Activated T-cell treated with anti-CD3 and anti-CD28 coated beads for 1 hour (primary cell): ENCODE measurements at places on chromosomes 5 and 9.
A peak's percentile ranks its signal among the peaks of the same experiment; 100 is the strongest.

GRCh38 chr5:35999547-35999946, 8.4 kb upstream of the UGT3A1 start:
- DNase-seq = no peak

- DNase-seq = peak; percentile 51
These were observed 32.0 kb upstream of the ADAM19 start for GRCh38 chr5:157607371-157608161.

- no peak for DNase-seq
These were observed 8.1 kb upstream of the ROR2 start for GRCh38 chr9:91958174-91958573.

DNA sequence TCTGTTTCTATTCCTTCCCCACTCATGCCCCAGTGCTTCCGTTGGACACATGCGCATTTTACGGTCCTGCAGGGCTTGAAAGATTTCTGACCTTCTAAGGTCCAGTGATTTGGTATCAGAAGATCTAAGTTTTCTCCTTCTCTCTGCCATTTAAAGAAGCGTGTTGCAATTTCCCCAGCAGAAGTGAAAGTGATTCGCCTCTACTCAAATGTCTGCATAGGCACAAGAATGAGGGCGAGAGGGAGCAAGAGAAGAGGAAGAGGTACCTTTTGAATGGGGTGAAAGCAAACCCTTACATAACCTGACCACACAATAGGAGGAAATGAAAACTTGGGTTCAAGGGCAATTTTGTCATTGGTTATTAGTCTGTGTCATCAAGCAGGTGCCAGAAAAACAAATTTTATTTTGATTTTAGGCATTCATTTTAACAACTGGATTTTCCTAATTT, 31.7 kb upstream of the NR3C1 start:
- peak; percentile 5 for DNase-seq

DNA sequence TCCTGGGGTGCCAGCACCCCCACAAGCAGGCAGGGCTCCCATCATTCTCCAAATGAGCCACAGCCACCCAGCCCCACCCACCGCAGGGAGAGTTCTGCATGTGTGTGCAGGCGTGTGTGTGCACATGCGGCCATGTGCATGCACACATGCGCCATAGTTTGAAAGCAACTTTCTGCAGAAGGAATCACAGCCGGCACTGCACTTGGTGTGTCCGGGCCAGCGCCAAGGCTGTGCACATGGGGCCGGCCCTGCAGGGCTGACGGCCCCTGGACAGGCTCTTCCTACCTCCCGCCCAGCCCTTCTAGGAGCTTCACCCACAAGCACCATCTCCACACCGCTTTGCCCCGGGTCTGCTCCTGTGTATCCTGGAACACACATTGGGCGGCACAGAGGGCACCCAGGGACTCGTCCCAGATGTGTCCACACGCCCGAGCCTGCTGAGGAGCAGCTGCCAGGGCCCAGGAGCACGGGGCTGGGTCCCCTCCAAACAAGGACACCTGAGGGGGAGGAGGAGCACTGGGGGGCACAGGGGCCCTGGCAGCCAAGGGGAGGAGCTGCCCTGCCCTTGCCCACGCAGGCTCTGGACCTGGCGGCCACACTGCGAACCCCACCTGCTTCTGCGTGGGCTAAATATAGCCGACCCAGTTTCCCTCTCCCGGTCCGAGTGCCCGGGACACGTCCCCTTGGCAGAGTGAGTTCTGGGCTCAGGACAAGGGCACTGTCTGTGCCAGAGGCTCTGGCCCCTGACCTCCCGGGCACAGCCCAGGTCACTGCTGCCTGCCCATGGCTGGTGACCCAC, 19.1 kb downstream of the TPPP start:
- no peak for DNase-seq
